ENCODE measurements at places on chromosomes 3 and 15.

GRCh38 chr15:99613887-99614647 is 48.3 kb downstream of the MEF2A start:
- no peaks in the 10 kb centered on the region for H3K27me3 ChIP-seq
- no peak for DNase-seq
- H3K36me3 ChIP-seq: peaks cover 19% of the 10 kb centered on the region
- H3K27ac ChIP-seq: peak overlapping the region; percentile 88
- H3K4me1 ChIP-seq: peaks cover 22% of the 10 kb centered on the region

- H3K27me3 ChIP-seq: peaks cover 4% of the 10 kb centered on the region
- no peak for DNase-seq
- H3K4me1 ChIP-seq: no peaks in the 10 kb centered on the region
- H3K27ac ChIP-seq: no peak overlapping the region
Measured at GRCh38 chr15:75479670-75480069, 28.2 kb upstream of the SIN3A start.

DNA sequence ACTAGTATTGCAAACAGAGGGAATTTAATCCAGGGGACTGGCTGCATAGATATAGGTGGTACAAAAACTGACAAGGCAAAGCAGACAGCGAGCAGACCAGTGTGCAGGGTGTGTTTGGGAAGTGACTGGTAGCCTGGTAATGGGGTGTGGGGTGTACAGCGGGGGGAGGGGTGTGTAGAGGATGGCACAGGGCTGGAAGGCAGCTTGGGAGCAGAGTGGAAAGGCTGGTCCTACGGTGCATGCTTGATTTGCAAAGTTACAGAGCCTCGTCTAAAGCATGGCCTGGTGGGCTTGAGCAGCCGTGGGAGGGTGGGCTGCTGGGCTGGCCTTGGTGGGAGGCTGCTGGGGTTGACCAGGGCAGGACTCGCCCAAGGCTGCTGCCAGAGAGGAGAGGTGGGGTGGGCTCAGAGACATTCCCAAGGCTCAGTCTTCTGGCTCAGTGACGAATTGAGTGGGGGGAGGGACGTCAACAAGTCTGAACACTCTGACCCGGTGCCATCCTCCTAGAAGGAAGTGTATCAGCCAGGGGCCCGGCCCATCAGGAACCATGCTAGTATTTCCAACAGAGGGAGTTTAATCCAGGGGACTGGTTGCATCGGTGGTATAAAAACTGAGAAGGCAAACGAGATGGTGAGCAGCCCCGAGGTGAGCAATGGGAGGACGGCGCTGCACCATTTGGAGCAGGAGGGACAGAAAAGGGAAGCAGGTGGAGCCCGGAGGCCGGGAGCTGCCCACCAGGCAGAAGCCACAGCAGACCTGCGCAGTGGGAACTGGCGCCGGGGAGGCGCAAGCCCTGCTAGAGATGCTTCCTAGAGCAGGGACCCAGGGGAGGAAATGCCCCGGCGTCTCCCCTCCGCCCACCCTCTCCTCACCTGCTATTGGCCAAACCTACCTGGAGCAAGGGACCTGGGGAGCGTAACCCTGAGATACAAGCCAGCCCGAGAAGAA is 29.2 kb downstream of the CPN2 start:
- H3K4me3 ChIP-seq: peak overlapping the region; percentile 61
- peaks cover 45% of the 10 kb centered on the region for H3K27me3 ChIP-seq
- no peak overlapping the region for H3K27ac ChIP-seq

GRCh38 chr15:91930092-91930491 is 76.6 kb downstream of the SLCO3A1 start:
- H3K4me3 ChIP-seq: no peak overlapping the region
- H3K27ac ChIP-seq: no peak overlapping the region
- no peak for DNase-seq
- peaks cover 51% of the 10 kb centered on the region for H3K4me1 ChIP-seq
- peaks cover 45% of the 10 kb centered on the region for H3K27me3 ChIP-seq

GRCh38 chr3:117893638-117894037 is 1141.0 kb downstream of the IGSF11 start:
- no peak for DNase-seq
- H3K36me3 ChIP-seq: no peaks in the 10 kb centered on the region
- H3K27me3 ChIP-seq: no peaks in the 10 kb centered on the region
- no peaks in the 10 kb centered on the region for H3K4me1 ChIP-seq

DNA sequence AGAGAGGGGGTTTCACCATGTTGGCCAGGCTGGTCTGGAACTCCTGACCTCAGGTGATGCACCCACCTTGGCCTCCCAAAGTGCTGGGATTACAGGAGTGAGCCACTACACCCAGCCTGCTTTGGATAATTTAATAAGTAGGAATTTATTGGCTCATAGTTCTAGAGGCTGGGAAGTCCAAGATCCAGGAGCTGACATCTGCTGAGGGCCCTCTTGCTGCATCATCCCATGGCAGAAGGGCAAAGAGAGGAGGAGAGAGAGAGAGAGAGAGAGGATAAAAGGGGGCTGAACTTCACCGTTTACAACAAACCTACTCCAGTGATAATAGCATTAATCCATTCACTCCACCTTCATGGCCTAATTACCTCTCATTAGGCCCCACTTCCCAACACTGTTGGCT is 62.0 kb upstream of the HES1 start:
- no peak for DNase-seq
- peaks cover 19% of the 10 kb centered on the region for H3K27me3 ChIP-seq
- H3K4me1 ChIP-seq: peaks cover 70% of the 10 kb centered on the region
- peaks cover 6% of the 10 kb centered on the region for H3K36me3 ChIP-seq

GRCh38 chr3:64306745-64307144 is 81.5 kb upstream of the PRICKLE2 start:
- no peak overlapping the region for H3K4me3 ChIP-seq
- no peak overlapping the region for H3K27ac ChIP-seq
- DNase-seq: no peak
- H3K27me3 ChIP-seq: peaks cover 4% of the 10 kb centered on the region
- peaks cover 3% of the 10 kb centered on the region for H3K36me3 ChIP-seq

- DNase-seq: no peak
- H3K36me3 ChIP-seq: peaks cover 85% of the 10 kb centered on the region
- peaks cover 3% of the 10 kb centered on the region for H3K27me3 ChIP-seq
- H3K4me3 ChIP-seq: peak overlapping the region; percentile 13
- H3K27ac ChIP-seq: peak overlapping the region; percentile 97
Measured at GRCh38 chr15:37059086-37059485, 41.3 kb downstream of the MEIS2 start.

GRCh38 chr15:99224372-99225214 is 24.8 kb downstream of the TTC23 start:
- peaks cover 60% of the 10 kb centered on the region for H3K36me3 ChIP-seq
- DNase-seq: no peak
- no peak overlapping the region for H3K27ac ChIP-seq
- H3K4me1 ChIP-seq: peaks cover 7% of the 10 kb centered on the region
- H3K27me3 ChIP-seq: no peaks in the 10 kb centered on the region
- H3K4me3 ChIP-seq: no peak overlapping the region

DNA sequence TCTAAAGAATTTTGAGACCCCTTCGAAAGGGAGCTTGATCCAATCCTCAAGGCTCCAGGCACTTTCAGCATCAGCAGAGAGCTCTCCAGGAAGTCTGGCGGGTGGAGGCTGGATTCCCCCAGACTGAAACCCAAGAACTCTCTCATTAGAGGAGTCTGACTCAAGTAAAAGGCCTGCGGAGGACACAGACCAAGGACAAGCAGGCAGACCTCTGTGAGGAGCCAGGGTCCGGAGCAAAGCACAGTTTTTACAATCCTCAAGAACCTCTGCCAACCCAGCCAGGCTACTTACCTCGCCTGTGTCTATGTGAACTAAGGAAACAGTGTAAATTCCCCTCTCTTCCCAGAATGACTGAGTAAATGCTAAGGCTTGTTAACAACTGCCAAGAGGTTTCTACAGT is 86.2 kb downstream of the FBN1 start:
- H3K27me3 ChIP-seq: peaks cover 4% of the 10 kb centered on the region
- peak; percentile 31 for DNase-seq
- H3K27ac ChIP-seq: peak overlapping the region; percentile 37
- H3K4me3 ChIP-seq: no peak overlapping the region
- peaks cover 50% of the 10 kb centered on the region for H3K4me1 ChIP-seq

DNA sequence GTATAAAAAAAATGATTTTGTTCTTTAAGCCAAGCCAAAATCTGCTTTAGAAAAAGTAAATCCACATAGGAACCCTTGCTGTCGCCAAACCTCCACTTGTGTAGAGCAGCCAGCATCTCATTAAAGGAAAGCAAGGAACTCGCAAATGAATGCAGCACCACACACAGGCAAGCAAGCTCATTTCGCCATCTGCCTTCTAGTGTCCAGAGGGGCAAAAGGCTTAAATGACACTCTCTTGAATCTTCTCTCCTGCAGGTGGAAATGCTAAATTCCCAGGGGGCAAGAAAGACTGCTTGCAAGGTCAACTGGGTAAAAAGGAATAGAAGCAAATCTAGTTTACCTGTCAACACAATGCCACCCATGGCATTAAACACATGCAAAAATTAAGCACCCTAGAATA is 2.4 kb downstream of the MB21D2 start:
- H3K27ac ChIP-seq: no peak overlapping the region
- peak overlapping the region; percentile 99 for H3K4me3 ChIP-seq
- H3K36me3 ChIP-seq: no peaks in the 10 kb centered on the region
- DNase-seq: no peak
- peaks cover 50% of the 10 kb centered on the region for H3K4me1 ChIP-seq
- peaks cover 36% of the 10 kb centered on the region for H3K27me3 ChIP-seq

- peaks cover 14% of the 10 kb centered on the region for H3K36me3 ChIP-seq
- peaks cover 13% of the 10 kb centered on the region for H3K27me3 ChIP-seq
- peaks cover 54% of the 10 kb centered on the region for H3K4me1 ChIP-seq
- peak overlapping the region; percentile 82 for H3K27ac ChIP-seq
- DNase-seq: no peak
Measured at GRCh38 chr3:64083575-64083974, 60.3 kb upstream of the PSMD6 start.

DNA sequence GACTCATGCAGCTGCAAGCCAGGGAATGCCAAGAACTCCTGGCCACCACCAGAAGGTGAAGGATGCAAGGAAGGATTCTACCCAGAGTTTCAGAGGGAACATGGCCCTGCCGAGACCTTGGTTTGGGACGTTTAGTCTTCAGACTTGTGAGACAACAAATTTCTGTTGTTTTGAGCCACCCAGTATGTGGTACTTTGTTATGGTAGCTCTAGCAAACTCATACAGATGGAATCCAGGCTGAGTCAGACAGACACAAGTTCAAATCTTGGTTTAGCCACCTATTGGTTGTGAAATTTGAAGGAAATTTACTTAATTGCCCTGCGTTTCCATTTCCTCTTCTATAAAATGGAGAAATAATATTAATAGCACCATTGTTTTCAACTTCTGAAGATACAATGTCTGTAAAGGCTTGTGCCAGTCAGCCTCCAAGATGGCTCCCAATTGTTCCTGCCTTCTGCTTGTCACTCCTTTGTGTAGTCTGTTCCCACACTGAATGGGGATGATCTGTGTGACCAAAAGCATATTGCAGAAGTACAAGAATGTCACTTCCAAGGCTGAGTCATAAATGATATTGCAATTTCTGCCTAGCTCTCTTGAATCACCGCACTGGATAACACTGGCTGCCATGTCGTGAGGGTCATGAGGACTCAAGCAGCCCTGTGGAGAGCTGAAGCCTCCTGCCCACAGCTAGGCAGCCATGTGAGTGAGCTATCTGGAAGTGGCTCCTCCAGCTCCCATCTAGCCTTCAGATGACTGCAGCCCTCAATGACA is 223.5 kb upstream of the PROK2 start:
- peaks cover 9% of the 10 kb centered on the region for H3K27me3 ChIP-seq
- peak overlapping the region; percentile 29 for H3K27ac ChIP-seq
- H3K4me3 ChIP-seq: no peak overlapping the region
- H3K4me1 ChIP-seq: peaks cover 39% of the 10 kb centered on the region
- DNase-seq: no peak

DNA sequence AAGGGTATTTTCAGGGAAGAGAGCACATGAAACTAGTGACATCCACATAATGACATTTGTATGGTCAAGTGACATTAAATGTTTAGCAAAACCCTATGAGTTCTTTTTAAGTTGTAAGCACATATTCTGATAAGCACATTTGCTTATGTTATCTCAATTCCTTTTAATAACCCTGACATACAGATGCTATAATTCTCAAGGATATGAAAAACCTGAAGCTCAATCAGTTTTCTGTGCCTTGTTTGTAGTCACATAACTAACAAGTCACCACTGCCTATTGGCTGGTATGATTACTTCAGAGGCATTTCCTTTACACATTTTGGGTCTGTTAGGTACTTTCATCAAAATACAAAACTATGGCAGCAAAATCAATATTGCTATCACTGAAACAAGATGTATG is 74.1 kb downstream of the FAIM start:
- no peak for DNase-seq
- H3K4me1 ChIP-seq: peaks cover 37% of the 10 kb centered on the region
- no peaks in the 10 kb centered on the region for H3K27me3 ChIP-seq
- peak overlapping the region; percentile 7 for H3K27ac ChIP-seq
- H3K4me3 ChIP-seq: no peak overlapping the region

DNA sequence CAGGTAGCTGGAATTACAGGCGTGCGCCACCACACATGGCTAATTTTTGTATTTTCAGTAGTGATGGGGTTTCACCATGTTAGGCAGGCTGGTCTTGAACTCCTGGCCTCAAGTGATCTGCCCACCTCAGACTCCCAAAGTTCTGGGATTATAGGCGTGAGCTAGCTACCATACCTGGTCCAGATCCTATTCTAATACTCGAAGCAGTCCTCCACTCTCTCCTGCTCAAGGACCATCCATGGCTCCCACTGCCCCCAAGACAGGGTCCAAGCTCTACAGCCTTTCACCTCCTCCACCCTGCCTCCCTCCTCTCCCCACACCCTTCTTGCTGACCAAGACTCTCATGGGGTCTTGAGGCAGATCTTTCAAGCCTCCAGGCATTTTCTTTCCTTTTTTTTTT is 12.6 kb upstream of the GRIP2 start:
- no peak overlapping the region for H3K27ac ChIP-seq
- no peak for DNase-seq
- H3K4me1 ChIP-seq: peaks cover 46% of the 10 kb centered on the region
- peaks cover 33% of the 10 kb centered on the region for H3K27me3 ChIP-seq

- no peak overlapping the region for H3K4me3 ChIP-seq
- peaks cover 3% of the 10 kb centered on the region for H3K27me3 ChIP-seq
- peaks cover 8% of the 10 kb centered on the region for H3K36me3 ChIP-seq
Measured at GRCh38 chr3:119643528-119643927, 16.9 kb downstream of the POPDC2 start.

DNA sequence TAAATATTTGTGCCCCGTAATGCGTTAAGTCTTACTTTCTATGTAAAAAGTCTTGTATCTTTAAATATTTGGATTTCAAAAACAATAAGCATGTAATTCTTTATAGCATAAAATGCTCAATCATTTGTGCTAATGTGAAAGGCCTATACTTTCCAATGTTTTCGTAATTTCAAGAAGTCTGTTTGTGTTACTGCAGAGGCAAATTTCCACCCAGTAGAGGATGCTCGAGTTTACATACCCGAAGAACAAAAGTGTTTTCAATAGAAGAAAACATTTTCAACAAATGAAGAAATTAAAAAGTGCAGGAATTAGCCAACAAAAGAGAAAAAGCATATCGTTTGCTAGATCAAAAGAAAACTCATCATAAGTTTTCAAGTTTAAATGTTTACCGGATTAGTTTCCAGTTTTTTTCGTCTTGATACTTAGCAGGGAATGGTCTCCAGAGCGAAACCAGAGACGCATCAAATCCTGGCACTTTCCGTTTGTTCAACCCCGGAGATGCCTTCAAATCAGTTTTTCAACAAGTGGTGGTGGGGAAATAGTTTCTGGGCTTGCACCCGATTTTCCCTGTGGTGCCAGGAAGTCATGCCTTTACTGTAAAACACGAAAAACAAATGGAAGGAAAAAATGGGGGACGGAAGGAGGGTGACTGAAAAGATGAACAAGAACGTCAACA is 1.0 kb downstream of the CGGBP1 start:
- no peaks in the 10 kb centered on the region for H3K27me3 ChIP-seq
- no peak for DNase-seq
- peak overlapping the region; percentile 98 for H3K4me3 ChIP-seq
- H3K4me1 ChIP-seq: peaks cover 52% of the 10 kb centered on the region
- H3K27ac ChIP-seq: peak overlapping the region; percentile 98
- peaks cover 36% of the 10 kb centered on the region for H3K36me3 ChIP-seq

Data from nephron progenitor cell (in vitro differentiated cells).